ENCODE measurements at places on chromosomes 4 and X.

DNA sequence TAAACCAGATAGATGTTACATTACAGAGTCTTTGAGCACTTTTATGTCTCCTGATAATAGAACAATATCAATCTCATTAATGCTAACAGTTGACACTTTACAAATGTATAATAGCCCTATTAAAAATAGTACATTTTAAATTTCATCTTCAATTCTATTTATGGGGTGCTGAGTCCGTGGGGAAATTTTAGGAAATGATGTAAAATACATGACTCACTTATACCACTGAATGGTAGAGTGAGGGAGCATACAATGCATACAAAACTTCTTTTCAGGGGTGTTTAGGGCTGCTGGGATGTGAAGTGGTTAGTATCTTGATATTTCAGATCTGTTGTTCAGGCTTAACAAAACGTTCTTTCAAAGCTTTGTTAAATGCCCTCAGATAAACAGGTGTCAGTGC is 696.2 kb downstream of the TRAM1L1 start:
- DNase-seq: no peak

DNA sequence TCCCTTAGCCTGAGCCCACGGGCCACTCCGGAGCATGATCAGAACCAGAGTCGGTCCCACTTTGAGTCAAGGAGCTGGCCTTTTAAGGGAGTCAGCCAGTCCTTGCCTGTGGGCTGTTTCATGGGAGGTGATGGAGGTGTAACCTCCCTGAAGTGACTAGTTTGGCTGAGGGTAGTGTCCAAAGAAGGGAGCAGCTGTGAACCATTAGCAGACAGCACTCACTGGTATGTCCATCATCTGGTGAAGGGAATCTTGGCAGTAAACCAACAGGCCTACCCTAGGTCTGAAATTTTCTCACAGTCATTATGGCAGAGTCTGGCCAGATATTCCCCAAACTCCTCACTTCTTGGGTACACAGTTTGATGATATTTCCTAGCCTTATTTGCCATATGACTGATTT is 12.3 kb upstream of the REPS2 start:
- DNase-seq: no peak

GRCh38 chrX:94942603-94943002 is 1268.6 kb downstream of the FAM133A start:
- DNase-seq: no peak

DNA sequence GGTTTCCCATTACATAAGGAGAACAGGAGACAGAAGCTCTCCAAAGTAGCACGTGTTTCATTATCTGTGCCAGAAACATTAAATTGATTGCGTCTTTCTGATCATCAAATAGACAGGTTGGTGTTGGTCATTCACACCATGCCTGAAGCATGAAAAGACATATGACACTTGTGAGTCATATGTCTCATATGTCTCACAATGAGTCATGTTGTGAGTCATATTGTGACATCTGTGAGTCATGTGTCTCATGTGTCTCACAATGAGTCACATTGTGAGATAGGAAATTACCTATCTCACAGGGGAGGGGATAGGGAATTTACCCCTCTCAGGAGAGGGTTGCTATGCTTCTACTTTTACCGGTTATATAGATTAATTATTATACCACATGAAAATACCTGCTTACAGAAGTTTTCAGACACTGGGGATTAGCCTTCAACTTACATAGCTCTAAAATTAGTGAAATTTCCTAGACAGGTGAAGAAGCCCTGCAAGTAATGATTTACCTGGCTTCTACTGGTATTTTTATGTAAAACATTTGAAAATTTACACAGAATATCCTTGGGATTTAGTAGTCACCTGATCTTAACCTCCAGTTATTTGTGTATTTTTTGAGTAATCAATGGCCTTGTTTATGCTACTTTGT is 80.8 kb downstream of the NPFFR2 start:
- DNase-seq: peak; percentile 94

DNA sequence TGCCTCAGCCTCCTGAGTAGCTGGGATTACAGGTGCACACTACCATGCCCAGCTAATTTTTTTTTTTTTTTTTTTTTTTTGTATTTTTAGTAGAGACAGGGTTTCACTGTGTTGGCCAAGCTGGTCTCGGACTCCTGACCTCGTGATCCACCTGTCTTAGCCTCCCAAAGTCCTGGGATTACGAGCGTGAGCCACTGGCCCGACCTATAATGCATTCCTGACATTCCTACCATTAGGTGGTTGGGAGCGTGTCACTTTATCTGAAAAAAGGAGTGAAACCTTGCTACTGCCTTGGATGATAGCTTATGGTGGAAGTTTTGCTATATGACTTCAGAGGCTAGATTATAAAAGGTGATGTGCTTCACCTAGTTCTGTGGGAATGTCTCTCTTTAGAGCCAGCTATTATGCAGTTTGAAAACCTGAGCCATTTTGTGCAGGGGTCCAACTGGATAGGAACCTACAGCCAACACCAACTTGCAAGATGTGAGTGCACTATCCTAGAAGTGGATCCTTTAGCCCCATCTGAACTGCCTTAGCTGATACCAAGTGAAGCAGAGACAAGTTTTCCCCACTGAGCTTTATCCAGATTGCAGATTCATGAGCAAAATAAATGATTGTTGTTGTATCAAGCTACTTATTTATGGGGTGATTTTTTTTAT is 29.8 kb upstream of the EMCN start:
- no peak for DNase-seq

GRCh38 chrX:131791608-131792355 is 231.3 kb upstream of the STK26 start:
- no peak for DNase-seq

DNA sequence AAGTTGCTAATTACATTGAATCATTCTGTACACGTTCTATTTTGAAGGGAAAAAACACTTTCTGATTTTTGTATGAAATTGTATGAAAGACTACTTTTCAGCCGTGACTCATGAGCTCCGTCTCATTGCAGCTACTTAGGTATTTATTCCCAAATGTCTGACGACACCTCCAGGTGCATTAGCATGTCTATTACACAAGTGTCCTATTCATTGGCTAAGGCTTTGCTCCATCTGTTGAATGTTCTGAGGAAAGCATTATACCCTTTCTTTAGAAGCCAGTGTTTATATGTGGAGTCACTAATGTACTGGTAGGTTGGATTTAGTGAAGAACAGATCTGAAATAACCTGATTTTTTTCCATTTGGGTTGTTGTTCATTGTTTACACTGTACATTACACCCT is 51.8 kb downstream of the MAP7D3 start:
- peak; percentile 62 for DNase-seq

- no peak for DNase-seq
These were observed 207.5 kb downstream of the NSUN7 start for GRCh38 chr4:40957281-40957680.

GRCh38 chr4:38695809-38696208 is 31.8 kb downstream of the KLF3 start:
- no peak for DNase-seq

GRCh38 chr4:26731351-26732035 is 129.1 kb upstream of the STIM2 start:
- DNase-seq: no peak

GRCh38 chrX:76893930-76894329 is 466.4 kb downstream of the MAGEE1 start:
- DNase-seq: no peak

GRCh38 chr4:27846951-27847350 is 986.3 kb downstream of the STIM2 start:
- no peak for DNase-seq

- no peak for DNase-seq
These were observed 203.1 kb upstream of the NDST3 start for GRCh38 chr4:117831060-117831683.

- DNase-seq: peak; percentile 32
These were observed 733.7 kb upstream of the PABPC4L start for GRCh38 chr4:134935320-134935719.

- DNase-seq: no peak
These were observed 82.8 kb upstream of the BOD1L1 start for GRCh38 chr4:13710246-13710885.

GRCh38 chr4:18698119-18698883 is 676.7 kb upstream of the LCORL start:
- DNase-seq: no peak

Measured in mesenchymal stem cell (in vitro differentiated cells and primary cell).